Smooth muscle cell of the coronary artery (primary cell): ENCODE measurements at places on chromosomes 3 and 15. TPM values are rescaled to one million over a fixed set of nuclear protein-coding genes. Genes with fewer than 3 reads are reported as not detected.

The IL16 gene
- under 0.01 and 4.0 TPM in 2 replicates for total RNA-seq

The UROC1 gene
- not detected in 2 replicates for total RNA-seq

The IREB2 gene
- 13.3 and 15.9 TPM in 2 replicates for total RNA-seq

The CTSH gene
- 3.1 and 11.1 TPM in 2 replicates for total RNA-seq

The AMOTL2 gene
- 71.3 and 116 TPM in 2 replicates for total RNA-seq

The SLC6A1 gene
- under 0.01 TPM in 1 of 2 replicates, not detected in the other for total RNA-seq

The SCAMP2 gene
- 9.2 and 15.6 TPM in 2 replicates for total RNA-seq

The SAXO2 gene
- 0.23 and 0.98 TPM in 2 replicates for total RNA-seq

The ASB7 gene
- total RNA-seq, result 12.7 and 20.4 TPM in 2 replicates

The TBC1D2B gene
- total RNA-seq, result 40.8 and 56.2 TPM in 2 replicates

The NPAP1 gene
- not detected in 2 replicates for total RNA-seq

The CPB1 gene
- total RNA-seq, result not detected in 2 replicates

The OSTN gene
- 3.5 TPM in 1 of 2 replicates, not detected in the other for total RNA-seq

The NUDT16 gene
- 11.0 and 12.3 TPM in 2 replicates for total RNA-seq

The GOLGA6A gene
- not detected in 2 replicates for total RNA-seq

The SOX2 gene
- not detected in 2 replicates for total RNA-seq

The SH2D7 gene
- not detected in 2 replicates for total RNA-seq

The COL6A6 gene
- total RNA-seq, result 0.08 and 1.6 TPM in 2 replicates
